ENCODE measurements at places on chromosomes 7 and 10. TPM values are rescaled to one million over a fixed set of nuclear protein-coding genes. Genes with fewer than 3 reads are reported as not detected.

DNA sequence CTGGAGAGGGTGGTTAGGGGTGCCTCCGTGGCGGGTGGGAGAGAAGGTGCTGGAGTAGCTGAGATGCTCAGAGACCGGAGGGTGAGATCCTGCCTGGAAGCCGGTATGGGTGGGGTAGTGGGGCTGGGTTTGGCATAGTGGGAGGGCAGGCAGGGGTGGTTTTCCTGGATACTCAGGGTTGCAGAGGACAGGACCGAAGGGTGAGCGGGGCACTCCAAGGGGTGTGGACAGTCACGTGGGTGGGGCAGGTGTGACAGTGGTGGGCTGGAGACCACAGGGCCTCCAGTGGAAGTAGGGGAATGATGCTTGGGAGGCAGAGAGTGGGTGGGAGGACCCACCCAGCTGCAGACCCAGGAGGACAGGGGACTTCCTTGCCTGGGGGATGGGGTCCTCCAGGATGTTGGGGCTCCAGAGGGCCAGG, 1.9 kb downstream of the SCART1 start:
- DNase-seq: no peak

DNA sequence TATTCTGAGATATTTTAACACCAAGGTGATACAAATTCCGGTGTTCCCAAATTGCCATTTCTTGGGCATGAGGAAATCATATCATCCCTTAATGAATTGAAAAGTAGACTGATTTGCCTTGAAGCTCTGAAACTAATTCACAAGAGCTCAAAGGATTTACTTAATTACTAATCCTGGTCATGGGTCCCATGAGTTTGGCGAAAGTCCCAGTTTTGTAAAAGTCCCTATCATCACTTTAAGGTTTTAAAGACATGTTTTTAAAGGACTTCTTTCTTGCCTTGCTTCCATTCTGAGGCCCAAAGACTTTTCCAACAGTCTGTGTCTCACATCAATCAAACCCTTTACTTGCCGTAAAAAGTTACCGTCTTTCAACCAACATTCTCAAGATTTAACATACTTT, 377.9 kb downstream of the DNAJB9 start:
- DNase-seq: no peak

DNA sequence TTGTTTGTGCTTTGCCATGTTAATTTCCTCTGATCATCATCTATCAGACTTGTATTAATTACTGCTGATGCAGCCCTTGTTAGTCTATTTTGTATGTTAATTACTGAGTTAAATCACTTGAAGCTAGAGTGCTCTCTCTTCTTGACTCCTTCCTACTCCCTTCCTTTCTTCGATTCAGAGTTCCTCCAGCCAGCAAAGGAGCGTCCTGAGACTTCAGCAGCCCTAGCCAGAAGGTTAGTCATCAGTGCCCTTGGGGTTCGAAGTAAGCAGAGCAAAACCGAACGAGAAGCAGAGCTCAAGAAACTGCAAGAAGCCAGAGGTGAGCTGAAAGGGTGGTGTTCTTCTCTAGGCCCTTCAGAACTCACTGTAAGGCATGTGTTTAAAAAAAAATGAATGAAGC, 32.1 kb downstream of the LOXL4 start:
- no peak for DNase-seq

- no peak for DNase-seq
Observed at GRCh38 chr7:156735851-156736250, 95.3 kb downstream of the RNF32 start.

The ZNF277 gene
- total RNA-seq: 19.8 TPM

Measured in left lung (tissue), 14 donors.